ENCODE measurements at places on chromosomes 12 and 14. TPM values are rescaled to one million over a fixed set of nuclear protein-coding genes. Genes with fewer than 3 reads are reported as not detected.

TOMM20L gene
- not detected for total RNA-seq

GNB3 gene
- total RNA-seq, result 0.89 TPM

STON2 gene
- total RNA-seq, result 14.3 TPM

TAS2R43 gene
- total RNA-seq, result not detected

Data from stomach (tissue), 19 donors.